Activated CD4-positive, alpha-beta T cell treated with anti-CD3 and anti-CD28 coated beads, Interleukin-2, amount 10 ng/mL, durations not matched to agents 7 days and 5 days (primary cell): ENCODE measurements at places on chromosomes 3 and 15. TPM values are rescaled to one million over a fixed set of nuclear protein-coding genes. Genes with fewer than 3 reads are reported as not detected.
A peak's percentile ranks its signal among the peaks of the same experiment; 100 is the strongest.

The MRAS gene
- total RNA-seq = not detected

The ANKRD34C gene
- total RNA-seq = not detected

DNA sequence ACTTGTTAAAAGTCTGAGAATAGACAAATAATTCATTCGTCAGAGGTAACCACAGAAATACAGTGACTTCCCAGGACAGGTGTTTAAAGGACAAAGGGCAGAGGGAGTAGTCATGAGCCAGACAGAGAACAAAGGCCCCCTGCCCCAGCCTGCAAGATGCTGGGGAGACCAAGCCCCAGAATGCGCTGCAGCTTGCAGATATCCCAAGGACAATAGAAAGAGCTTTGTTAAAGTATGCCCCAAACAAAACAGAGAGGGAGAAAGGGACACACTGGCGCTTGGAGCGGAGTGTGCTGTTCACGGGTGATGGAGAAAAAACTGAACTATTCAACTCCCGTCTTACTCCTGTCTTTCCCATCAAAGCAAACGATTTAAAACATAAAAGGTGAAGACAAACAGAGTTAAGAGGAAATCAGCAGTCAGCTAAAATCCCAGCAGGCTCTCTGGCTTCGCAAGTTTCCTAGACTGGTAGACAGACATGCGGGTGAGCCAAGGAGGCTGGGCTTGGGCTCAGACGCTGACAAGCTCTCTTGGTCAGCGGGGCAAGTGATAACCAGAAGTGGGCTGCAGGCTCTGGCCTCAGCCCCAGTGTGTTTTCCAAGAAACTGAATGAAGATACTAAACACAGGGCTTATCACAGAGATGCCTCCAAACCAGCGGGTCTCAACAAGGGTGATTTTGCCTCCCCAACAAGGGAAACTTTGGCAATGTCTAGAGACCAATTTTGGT, 130.1 kb downstream of the UACA start:
- no peak for DNase-seq
- H3K4me1 ChIP-seq = peaks cover 7% of the 10 kb centered on the region
- no peak overlapping the region for H3K27ac ChIP-seq
- H3K4me3 ChIP-seq = no peak overlapping the region

- H3K36me3 ChIP-seq = no peaks in the 10 kb centered on the region
- H3K27me3 ChIP-seq = peaks cover 6% of the 10 kb centered on the region
- no peak for DNase-seq
These were observed 51.6 kb downstream of the TRPM1 start for GRCh38 chr15:31049682-31050615.

- H3K4me1 ChIP-seq = no peaks in the 10 kb centered on the region
- no peak overlapping the region for H3K4me3 ChIP-seq
- H3K36me3 ChIP-seq = no peaks in the 10 kb centered on the region
These were observed 115.2 kb upstream of the PDZRN3 start for GRCh38 chr3:73739791-73740453.

DNA sequence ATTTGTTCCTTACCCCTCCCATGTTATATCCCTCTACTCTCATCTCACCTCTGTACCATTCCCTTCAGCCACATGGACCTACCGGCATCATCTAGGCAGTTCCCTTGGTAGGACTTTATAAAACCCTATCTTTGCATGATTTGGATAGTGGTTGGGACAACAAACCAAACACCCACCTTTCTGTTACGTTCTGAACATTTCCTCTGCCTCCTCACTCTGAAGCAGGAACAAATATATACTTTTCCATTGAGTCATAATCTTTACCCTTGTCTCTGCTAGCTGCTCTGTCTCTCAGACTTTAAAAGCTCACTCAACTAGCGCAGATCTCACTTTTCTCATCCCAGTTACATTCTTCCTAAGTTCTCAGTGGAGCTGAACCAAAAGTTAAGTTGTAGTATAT, 17.8 kb downstream of the UBXN7 start:
- no peak overlapping the region for H3K4me3 ChIP-seq
- peaks cover 18% of the 10 kb centered on the region for H3K36me3 ChIP-seq
- H3K4me1 ChIP-seq = peaks cover 17% of the 10 kb centered on the region
- DNase-seq = no peak
- H3K27me3 ChIP-seq = no peaks in the 10 kb centered on the region

DNA sequence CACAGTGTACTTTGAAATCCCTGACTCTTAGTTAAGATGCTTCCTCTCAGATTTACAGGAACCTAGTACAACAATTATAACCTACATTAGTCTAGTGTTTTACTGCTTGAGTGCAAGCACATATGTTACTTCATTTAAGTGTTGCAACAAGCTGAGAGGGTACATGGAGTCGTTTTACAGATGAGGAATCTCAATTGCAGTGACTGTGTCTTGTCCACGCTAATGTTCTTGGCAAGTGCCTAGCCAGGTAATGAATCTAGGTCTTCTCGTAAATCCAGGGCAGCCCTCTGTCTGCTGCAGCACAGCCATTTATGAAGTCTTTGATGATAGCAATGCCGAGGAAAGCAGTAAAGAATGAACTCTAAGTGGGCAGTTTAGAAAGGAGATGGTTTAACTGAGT, 384.4 kb upstream of the ARPP21 start:
- H3K36me3 ChIP-seq = no peaks in the 10 kb centered on the region
- H3K27me3 ChIP-seq = no peaks in the 10 kb centered on the region
- no peak overlapping the region for H3K27ac ChIP-seq
- H3K4me3 ChIP-seq = no peak overlapping the region
- no peaks in the 10 kb centered on the region for H3K4me1 ChIP-seq
- DNase-seq = no peak

DNA sequence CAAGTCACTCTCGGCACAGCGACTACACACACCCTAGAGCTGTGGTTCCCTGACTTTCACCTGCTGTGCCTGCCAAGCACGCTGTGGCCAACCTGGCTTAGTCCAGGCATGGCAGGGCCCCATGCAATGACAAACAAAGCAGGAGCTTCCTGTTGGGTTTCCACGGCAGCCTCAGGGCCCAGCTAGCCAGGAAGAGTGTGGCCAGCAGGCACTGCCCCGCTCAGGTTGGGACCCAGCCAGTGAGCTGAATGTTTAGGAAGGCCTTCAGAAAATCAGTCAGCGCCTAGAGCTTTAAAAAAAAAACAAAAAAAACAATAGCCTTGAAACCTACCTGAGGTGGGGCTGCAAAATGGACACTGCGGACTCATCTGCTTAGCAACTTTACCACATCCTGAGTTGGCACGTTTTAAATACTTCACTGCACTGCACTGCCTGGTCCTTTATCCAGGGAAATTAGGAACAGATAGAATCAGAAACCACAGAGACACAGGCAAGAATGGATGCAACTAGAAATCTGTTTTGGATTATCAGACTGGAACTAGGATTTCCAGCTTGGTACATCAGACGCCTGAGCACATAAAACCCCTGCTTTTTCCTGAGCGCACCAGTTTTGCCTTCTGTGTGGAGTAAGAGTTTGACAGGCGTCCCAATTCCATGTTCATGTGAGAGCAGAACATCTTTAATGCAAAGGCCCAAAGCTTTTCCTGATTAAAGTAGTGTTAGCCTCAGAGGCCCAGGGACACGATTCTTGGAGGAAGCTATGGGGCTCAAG, 36.2 kb upstream of the LDHAL6B start:
- H3K4me3 ChIP-seq = no peak overlapping the region
- no peak for DNase-seq
- peaks cover 5% of the 10 kb centered on the region for H3K36me3 ChIP-seq
- no peaks in the 10 kb centered on the region for H3K27me3 ChIP-seq

GRCh38 chr3:141795276-141795675, 32.1 kb downstream of the GRK7 start:
- no peak overlapping the region for H3K4me3 ChIP-seq
- peak overlapping the region; percentile 98 for H3K27ac ChIP-seq
- H3K4me1 ChIP-seq = peaks cover 56% of the 10 kb centered on the region

DNA sequence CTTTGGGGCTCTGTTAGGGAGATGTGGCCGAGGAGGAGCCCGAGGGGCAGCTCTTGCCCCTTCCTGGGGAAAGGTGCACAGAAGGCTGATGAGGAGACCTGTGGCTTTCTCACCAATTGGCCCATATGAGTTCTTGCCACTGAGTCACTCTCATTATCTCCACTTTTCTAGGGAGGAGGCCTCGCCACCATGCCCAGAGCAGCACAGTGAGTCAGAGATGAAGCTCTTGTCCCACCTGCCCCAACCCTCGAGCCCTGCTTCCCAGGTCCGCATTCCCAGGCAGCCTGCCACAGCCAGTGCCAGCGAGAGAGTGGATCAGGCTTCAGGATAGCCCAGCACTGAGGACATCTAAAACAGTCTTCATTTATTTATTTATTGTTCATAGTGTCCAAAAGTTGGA, 53.5 kb downstream of the AMOTL2 start:
- DNase-seq = no peak
- H3K4me3 ChIP-seq = no peak overlapping the region
- H3K4me1 ChIP-seq = no peaks in the 10 kb centered on the region
- peaks cover 22% of the 10 kb centered on the region for H3K27me3 ChIP-seq

The CEP63 gene
- 25.4 TPM for total RNA-seq

The MAP1A gene
- total RNA-seq = 9.8 TPM
